ENCODE measurements at places on chromosomes 7 and 10. TPM values are rescaled to one million over a fixed set of nuclear protein-coding genes. Genes with fewer than 3 reads are reported as not detected.

ADRA2A gene
- not detected for polyA plus RNA-seq

GRCh38 chr10:69486922-69487730 is 35.9 kb downstream of the TSPAN15 start:
- peak; percentile 45 for DNase-seq

- DNase-seq = no peak
Measured at GRCh38 chr10:4382811-4383210, 443.2 kb upstream of the AKR1E2 start.

DNA sequence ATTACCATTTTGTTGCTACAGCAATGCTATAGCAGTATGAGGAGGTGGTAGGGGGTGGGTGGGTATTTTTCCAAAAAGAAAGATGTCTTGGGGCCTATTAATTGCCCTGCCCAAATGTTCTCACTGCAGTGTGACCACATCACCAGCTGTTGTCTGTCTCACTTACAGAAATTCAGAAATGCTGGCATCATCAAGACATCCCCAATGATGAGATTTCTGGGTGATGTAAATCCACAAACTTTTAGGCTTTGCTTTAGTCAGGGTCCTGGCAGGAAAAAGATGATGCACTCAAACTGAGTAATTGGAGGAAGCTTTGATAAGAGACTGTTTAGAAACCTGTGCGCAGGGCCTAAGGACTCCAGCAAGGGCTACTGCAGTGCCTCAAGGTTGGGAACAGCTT is 56.2 kb upstream of the OPN4 start:
- DNase-seq = no peak

GRCh38 chr10:119284679-119285096 is 77.3 kb downstream of the GRK5 start:
- DNase-seq = no peak

GRCh38 chr7:18667466-18667865 is 171.9 kb downstream of the HDAC9 start:
- peak; percentile 40 for DNase-seq
